ENCODE measurements at places on chromosomes 2 and 18.
A peak's percentile ranks its signal among the peaks of the same experiment; 100 is the strongest.

DNA sequence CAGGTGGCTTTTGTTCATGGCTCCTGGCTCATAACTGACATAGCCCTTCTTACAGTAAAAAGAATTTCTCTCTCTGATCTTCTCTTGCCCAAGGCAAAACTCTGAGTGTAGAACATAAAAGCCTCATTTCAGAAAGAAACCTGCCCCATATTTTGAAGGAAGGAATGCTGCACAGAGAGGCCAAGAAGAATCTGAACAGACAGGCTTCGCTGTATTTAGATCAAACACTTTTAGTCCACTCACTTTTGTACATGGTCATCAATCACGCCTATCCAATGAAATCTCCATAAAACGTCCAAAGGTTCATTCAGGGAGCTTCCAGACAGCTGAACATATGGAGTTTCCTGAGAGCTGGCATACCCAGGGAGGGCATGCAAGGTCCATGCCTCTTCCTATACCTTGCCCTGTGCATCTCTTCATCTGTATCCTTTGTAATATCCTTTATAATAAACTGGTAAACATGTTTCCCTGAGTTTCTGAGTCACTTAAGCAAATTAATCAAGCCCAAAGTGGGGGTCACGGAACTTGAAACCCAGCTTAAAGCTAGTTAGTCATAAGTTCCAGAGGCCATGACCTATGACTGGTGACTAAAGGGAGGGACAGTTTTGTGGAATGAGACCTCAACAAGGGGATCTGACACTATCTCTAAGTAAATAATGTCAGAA lies 62.5 kb upstream of the TMEM247 start:
- H3K27me3 ChIP-seq, result no peaks in the 10 kb centered on the region
- no peaks in the 10 kb centered on the region for H3K4me1 ChIP-seq
- H3K36me3 ChIP-seq, result no peaks in the 10 kb centered on the region
- no peak overlapping the region for H3K4me3 ChIP-seq
- no peak overlapping the region for H3K27ac ChIP-seq

DNA sequence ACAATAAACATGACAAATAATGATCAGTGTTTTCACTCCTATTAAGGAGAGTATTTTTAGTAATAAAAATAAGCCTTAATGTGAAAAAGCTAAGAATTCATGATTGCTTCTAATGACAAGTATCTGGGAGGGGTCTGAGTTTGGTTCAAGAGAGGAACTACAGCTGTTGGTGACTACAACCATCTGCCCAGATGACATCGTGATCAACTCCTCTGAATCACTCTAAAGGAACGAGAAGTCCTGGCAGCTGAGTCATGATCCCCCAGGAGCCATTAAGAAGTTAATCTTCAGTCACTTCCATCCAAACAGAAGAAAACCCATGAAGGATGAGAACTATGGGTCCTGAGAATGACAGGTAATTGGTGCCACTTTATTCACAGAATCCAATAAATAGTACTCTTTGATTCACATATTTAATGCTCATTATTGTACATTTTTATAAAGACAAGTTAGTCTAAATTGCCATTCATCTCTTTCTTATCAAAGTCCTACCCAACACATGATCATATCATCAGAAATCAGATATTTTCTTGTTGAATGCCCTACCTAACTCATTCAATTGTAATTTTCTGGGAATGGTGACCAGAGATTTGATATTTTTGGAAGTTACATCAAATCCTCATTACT lies 6.8 kb downstream of the TFPI start:
- H3K4me3 ChIP-seq, result no peak overlapping the region
- peak overlapping the region; percentile 98 for H3K27ac ChIP-seq
- no peaks in the 10 kb centered on the region for H3K27me3 ChIP-seq
- peaks cover 86% of the 10 kb centered on the region for H3K4me1 ChIP-seq
- peaks cover 25% of the 10 kb centered on the region for H3K36me3 ChIP-seq
- no peak for DNase-seq

- no peak for DNase-seq
- peaks cover 56% of the 10 kb centered on the region for H3K27me3 ChIP-seq
Measured at GRCh38 chr18:76251691-76252090, 243.4 kb downstream of the ZNF516 start.

DNA sequence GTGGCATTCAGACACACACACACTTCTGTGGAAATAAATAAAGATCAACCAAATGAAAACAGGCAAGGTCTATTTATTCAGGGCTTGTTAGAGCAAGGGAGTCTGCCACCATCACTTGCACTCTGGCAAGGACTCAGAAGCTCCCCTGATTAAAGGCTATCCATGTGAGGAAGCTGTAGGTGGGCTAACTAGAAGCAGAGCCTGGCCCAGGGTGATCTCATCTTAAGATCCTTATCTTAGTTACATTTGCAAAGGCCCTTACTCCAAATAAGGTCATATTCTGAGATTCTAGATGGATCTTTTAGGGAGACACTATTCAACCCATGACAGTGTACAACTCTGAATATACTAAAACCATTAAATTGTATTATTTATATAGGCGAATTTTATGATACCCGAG lies 190.0 kb upstream of the SRD5A2 start:
- no peaks in the 10 kb centered on the region for H3K27me3 ChIP-seq
- DNase-seq, result no peak
- H3K36me3 ChIP-seq, result no peaks in the 10 kb centered on the region
- no peak overlapping the region for H3K4me3 ChIP-seq

- no peaks in the 10 kb centered on the region for H3K4me1 ChIP-seq
- no peak overlapping the region for H3K4me3 ChIP-seq
- H3K36me3 ChIP-seq, result no peaks in the 10 kb centered on the region
Measured at GRCh38 chr2:40466332-40466906, 14.5 kb upstream of the SLC8A1 start.

DNA sequence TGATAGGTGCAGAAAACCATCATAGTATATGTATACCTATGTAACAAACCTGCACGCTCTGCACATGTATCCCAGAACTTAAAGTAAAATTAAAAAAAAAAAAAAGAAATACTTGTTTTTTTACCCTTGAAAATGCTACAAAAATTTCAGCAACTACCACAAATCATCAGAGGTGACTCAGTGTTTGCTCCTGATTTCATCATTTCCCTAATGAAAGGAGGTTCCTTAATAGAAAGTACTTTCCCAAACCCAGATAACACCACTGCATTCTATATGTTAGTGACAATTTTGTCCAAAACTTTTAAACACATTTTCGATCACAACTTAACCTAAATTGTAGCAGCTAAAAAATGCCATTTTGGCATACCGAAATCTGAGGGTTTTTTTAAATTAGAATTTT lies 163.3 kb downstream of the SLC39A10 start:
- H3K36me3 ChIP-seq, result no peaks in the 10 kb centered on the region
- H3K27ac ChIP-seq, result no peak overlapping the region
- no peak for DNase-seq
- no peaks in the 10 kb centered on the region for H3K27me3 ChIP-seq
- H3K4me1 ChIP-seq, result no peaks in the 10 kb centered on the region

DNA sequence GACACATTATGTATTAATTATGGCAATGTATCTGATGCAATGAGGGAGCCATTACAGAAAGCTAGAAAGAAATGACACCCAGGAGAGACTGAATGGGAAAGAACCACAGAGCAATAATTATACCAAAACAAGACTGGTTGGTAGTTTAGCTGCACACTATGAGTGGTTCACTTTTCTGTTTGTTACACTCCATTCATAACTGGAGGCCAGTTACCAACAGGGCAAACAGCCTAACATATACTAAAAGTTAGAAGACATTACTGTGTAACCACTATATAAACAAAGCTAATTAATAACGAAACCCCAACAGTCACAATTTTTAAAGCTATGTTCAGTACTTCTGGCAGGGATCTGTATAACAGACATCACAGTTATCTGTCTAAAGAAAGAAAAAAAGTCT lies 49.4 kb downstream of the NBAS start:
- H3K4me3 ChIP-seq, result no peak overlapping the region
- no peaks in the 10 kb centered on the region for H3K4me1 ChIP-seq
- no peak for DNase-seq
- H3K36me3 ChIP-seq, result peaks cover 2% of the 10 kb centered on the region
- H3K27me3 ChIP-seq, result no peaks in the 10 kb centered on the region
- no peak overlapping the region for H3K27ac ChIP-seq

DNA sequence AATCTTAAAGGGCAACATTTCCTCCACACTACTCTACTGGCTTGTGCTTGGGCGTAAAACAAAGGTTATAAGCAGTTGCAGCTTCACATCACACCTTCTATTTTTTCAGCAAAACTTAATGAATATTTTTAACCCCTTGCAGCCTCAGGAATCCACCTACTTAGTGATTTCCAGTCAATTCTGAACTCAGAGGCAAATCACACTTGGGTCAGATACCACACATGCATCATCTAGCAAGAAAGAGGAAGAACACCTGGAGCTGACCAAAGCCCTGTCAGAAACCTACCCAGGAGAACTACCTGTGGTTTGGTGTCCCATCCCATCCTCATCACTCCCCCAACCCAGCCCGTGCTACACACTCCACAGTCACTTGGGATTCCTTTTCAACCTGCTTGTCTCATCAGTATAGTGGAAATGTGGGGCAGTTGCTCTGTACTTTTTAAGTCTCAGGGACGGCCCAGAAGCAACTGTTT lies 25.5 kb downstream of the PIAS2 start:
- no peak overlapping the region for H3K27ac ChIP-seq
- DNase-seq, result no peak
- no peaks in the 10 kb centered on the region for H3K27me3 ChIP-seq
- H3K36me3 ChIP-seq, result no peaks in the 10 kb centered on the region
- H3K4me3 ChIP-seq, result no peak overlapping the region

- H3K36me3 ChIP-seq, result no peaks in the 10 kb centered on the region
- H3K4me1 ChIP-seq, result no peaks in the 10 kb centered on the region
- H3K4me3 ChIP-seq, result no peak overlapping the region
- no peak overlapping the region for H3K27ac ChIP-seq
Measured at GRCh38 chr2:182230561-182230960, 196.3 kb downstream of the PDE1A start.
